Testis (tissue), 5 donors: ENCODE measurements at places on chromosomes 12 and 14. TPM values are rescaled to one million over a fixed set of nuclear protein-coding genes. Genes with fewer than 3 reads are reported as not detected.

The HCFC2 gene
- 95.2 TPM for polyA plus RNA-seq

The MAP1LC3B2 gene
- 2.1 TPM for polyA plus RNA-seq

The MORN3 gene
- polyA plus RNA-seq: 85.9 TPM

The CCDC196 gene
- 66.6 TPM for polyA plus RNA-seq

The IL26 gene
- polyA plus RNA-seq: not detected

The MFAP5 gene
- 41.1 TPM for polyA plus RNA-seq

The OVCH1 gene
- 1.2 TPM for polyA plus RNA-seq

The CRACR2A gene
- polyA plus RNA-seq: 3.1 TPM

The KRT5 gene
- 2.6 TPM for polyA plus RNA-seq

The LRP1-AS gene
- polyA plus RNA-seq: not detected
